ENCODE measurements at places on chromosomes 13 and 19. TPM values are rescaled to one million over a fixed set of nuclear protein-coding genes. Genes with fewer than 3 reads are reported as not detected.

DNA sequence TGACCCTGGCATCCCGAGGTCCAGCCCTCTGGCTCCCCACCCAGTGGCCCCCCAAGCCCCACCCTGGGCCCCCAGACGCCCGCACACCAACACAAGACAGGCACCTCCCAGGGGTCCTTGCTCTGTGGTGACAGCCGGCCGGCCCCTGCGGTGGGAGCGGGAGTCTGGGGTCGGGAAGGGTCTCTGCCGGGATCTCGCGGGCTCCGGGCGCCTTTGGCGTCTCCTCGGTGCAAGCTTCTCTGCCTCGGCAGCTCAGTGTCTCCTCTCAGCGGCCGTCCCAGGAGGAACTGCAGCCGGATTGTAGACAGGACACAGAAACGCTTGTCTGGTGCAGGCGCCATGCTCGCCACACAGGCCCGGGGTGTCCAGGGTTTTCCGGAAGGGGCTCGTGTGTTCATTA, 43.7 kb downstream of the TMEM255B start:
- H3K27me3 ChIP-seq: no peaks in the 10 kb centered on the region
- DNase-seq: no peak
- H3K36me3 ChIP-seq: no peaks in the 10 kb centered on the region

- peaks cover 15% of the 10 kb centered on the region for H3K36me3 ChIP-seq
- DNase-seq: peak; percentile 81
- peak overlapping the region; percentile 36 for H3K27ac ChIP-seq
- H3K4me1 ChIP-seq: peaks cover 24% of the 10 kb centered on the region
- H3K4me3 ChIP-seq: no peak overlapping the region
Measured at GRCh38 chr19:42246143-42246921, 3.9 kb upstream of the GSK3A start.

DNA sequence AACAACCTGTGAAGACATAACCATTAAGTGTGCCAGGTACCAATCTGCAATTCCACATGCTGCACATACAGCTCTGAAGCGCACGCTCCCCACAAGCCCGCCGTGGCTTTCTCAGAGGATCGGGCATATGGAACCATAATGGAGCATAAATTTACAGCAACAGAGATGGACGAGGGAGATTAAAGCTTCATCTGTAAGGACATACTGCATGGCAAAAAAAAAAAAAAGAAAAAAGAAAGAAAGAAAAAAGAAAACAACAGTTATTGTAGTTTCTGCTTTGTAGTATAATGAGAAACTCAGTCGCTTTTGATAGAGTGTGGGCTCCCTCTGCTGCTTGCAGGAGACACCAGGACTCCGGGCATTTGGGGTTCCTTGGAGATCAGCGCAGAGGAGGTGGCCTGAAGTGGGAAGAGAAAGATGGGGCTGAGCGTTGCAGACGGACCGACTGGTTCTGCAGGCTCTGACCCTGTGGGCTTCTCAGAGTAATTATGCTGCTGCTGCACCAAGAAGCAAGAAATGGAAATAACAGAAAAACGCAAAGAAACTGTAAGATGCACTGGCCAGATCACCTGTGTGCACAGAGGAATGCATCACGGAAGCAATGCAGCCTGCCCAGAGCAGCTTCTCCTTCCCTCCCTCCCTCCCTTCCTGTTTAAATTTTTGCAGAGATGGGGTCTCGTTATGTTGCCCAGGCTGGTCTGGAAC, 10.8 kb upstream of the PDCD5 start:
- H3K4me1 ChIP-seq: no peaks in the 10 kb centered on the region
- H3K27ac ChIP-seq: no peak overlapping the region
- DNase-seq: peak; percentile 25
- no peaks in the 10 kb centered on the region for H3K27me3 ChIP-seq

DNA sequence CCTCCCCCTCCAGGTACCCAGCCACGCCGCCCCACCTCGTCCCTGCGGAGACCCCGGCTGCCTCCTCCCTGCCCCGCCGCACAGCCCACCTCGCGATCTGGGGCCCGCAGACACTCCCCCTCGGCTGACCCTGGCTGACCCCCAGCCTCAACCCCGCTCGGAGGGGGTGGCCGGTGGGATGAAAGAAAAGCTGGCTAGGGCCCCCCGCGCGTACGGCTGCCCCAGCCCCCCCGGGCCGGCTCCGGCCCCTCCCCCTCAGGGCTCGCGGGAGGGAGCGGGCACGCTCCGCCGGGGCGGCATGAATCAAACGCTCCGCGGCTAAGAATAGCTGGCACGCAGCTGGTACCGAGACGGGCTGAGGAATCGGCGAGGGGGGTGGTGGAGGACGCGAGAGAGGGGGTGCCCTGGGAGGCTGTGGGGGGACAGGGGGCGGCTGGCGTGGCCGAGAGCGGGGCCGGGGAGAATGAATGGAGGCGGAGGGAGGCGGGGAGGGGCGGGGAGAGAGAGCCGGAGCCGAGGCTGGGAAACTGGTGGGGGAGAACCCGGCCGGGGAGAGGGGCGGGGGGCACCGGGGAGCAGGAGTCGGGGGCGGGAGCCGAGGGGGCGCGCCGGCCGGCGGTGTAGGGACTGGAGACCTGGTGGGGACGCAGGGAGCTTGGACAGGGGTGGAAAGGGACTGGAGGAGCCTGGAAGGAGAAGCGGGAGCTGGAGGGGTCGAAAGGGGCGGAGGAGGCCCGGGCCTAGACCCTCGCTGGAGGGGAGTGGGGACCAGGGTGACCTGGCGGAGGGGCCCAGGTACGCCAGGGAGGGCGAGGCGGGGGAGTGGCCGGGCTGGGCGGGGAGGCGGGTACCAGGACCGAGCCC, 1.1 kb downstream of the SHANK1 start:
- no peak overlapping the region for H3K27ac ChIP-seq
- peak overlapping the region; percentile 32 for H3K4me3 ChIP-seq
- H3K36me3 ChIP-seq: no peaks in the 10 kb centered on the region
- no peaks in the 10 kb centered on the region for H3K27me3 ChIP-seq
- peaks cover 18% of the 10 kb centered on the region for H3K4me1 ChIP-seq

DNA sequence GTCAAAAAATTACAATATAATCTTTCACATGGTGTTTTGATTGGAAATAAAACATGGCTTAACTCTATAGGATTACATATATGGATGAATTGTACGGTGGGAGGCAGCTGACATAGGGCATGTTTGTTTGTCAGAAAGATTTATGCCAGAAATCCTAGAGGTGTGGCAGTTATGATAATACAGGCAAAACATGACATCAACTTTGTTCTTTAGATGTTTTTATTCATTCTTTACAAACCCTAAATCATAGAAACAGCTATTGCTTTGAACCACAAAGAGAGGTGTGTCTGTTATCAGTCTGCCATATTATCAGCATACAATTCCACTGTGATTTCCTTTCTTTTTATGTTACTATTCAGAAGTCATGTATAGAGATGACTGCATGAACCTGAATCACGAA, 8.2 kb upstream of the CLDN10 start:
- no peak overlapping the region for H3K27ac ChIP-seq
- H3K4me1 ChIP-seq: no peaks in the 10 kb centered on the region
- no peaks in the 10 kb centered on the region for H3K36me3 ChIP-seq
- peaks cover 15% of the 10 kb centered on the region for H3K27me3 ChIP-seq
- DNase-seq: no peak

DNA sequence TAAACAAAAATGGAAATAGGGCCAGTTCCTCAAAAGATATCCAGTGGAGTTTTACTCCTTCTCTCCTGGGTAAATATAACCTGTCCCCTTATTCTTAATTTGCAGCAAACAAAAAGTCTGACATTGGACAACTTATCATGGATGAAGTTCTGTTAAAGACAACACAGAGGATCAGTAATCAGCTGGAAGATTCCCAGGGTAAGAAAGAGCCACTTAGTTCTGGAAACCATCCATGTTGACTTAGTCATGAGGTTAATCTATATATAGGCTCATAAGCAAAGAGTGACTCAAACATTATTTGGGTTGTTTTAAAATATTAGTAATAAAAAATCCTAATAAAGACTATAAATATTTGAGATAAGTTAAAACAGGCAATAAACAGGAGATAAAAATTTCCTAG, 40.5 kb upstream of the EBPL start:
- DNase-seq: peak; percentile 85
- H3K4me3 ChIP-seq: no peak overlapping the region
- peaks cover 3% of the 10 kb centered on the region for H3K4me1 ChIP-seq
- no peaks in the 10 kb centered on the region for H3K27me3 ChIP-seq

The FGF9 gene
- 0.33 TPM for total RNA-seq

The SHISA2 gene
- under 0.01 TPM for total RNA-seq
